ENCODE measurements at places on chromosomes 13 and 19.

- DNase-seq: no peak
Observed at GRCh38 chr13:95112883-95113282, 188.4 kb downstream of the ABCC4 start.

- DNase-seq: no peak
Observed at GRCh38 chr13:111401755-111402154, 81.3 kb downstream of the TEX29 start.

DNA sequence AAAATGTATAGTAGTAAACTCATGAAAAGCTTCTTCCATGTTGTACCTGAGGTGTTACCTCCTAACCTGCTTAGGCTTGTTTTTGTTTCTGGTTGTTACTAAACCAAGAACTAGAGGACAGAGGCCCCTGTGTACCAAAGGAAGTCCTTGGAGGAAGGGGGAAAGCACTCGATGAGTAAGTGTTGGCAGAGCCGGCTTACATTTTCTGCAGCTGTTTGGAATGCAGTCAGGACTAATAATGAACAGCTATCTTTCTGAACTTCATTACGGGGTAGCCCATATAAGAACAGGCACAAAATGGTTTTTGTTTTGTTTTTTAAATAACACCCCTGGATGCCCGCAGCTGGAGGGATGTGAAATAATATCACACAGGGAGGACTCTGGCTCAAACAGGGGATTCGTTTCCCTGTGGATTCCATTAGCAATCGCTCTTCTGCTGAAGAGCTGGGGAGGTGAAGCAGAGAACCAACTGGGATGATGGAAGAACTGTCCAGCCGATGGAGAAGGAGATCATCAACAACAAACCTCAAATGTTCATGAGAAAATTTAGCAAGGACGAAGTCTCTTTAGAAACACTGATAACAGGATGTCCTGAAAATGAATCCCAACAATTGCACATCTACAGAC, 214.2 kb upstream of the MAB21L1 start:
- no peak for DNase-seq

- DNase-seq: no peak
Observed at GRCh38 chr13:29654384-29654783, 58.9 kb upstream of the SLC7A1 start.
